ENCODE measurements at places on chromosomes 16 and 17.
A peak's percentile ranks its signal among the peaks of the same experiment; 100 is the strongest.

- no peak for DNase-seq
Measured at GRCh38 chr17:19388791-19389785, 2.1 kb upstream of the MFAP4 start.

DNA sequence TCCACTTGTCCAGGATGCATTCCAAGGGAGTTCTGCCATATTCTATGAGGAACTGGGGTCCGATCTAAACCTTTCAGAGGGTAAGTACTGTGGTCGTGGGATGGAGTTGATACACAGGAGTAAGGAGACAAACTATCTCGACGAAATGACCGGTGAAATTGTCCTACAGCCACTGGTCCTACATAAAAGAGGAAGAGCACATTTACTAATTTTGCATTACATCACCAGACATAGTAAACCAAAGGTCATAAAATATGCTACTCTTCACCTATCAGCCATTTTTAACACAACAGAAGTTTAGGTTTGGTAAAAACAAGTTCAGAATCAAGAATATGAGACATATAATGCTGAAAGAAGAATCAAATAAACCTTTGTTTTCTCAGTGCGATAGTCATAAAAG is 8.1 kb downstream of the HSF5 start:
- no peak for DNase-seq

DNA sequence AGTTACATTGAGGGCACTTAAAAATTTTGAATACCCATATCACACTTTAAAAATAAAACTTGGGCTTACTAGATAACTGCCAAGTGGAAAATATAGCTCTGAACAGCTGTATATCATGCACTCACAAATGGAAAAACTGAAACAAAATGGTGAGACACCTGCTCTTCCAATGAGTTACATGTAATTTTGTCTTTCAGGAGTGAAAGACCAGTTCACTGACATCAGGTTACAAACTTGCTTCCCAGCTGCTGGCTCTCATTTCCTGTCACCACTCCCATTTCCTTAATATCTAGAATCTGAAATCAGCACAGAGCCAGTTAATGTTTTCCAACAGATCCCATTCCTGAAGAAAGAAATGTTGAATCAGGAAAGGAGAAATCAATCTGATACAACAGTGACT is 10.8 kb downstream of the CSNK2A2 start:
- DNase-seq, result no peak

DNA sequence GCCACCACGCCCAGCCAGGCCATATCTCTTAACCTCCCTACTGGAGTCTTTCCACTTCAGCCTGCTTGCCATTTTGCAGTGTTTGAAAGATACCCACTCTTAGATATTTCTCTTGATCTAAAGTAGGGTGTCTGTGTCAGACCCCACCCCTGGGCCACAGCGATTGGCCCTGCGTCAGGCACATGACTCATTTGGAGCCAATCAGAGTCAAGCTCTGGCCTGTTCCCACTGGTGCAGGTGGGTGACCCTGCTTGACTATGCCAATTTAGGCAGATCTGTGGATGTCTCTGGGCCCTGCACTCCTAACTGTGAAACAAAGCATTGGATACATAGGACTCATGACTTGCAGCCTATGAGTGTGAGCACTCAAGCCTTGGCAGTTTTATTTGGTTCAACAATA is 27.6 kb downstream of the FOXL1 start:
- no peak for DNase-seq

DNA sequence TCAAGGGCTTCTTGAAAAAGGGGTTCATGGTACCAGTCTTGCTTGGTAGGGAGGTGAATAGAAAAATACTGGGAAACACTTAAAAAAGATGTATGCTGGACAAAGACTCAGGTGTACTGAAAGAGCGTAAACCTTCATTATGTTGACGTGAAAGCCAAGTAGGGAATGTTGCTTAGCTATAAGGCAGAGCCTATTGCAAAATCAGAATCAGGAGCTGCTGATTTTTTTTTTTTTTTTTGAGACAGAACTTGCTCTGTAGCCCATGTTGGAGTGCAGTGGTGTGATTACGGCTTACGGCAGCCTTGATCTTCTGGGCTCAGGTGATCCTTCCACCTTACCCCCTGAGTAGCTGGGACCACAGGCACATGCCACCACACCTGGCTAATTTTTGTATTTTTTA is 3.9 kb downstream of the TMEM94 start:
- DNase-seq, result no peak

DNA sequence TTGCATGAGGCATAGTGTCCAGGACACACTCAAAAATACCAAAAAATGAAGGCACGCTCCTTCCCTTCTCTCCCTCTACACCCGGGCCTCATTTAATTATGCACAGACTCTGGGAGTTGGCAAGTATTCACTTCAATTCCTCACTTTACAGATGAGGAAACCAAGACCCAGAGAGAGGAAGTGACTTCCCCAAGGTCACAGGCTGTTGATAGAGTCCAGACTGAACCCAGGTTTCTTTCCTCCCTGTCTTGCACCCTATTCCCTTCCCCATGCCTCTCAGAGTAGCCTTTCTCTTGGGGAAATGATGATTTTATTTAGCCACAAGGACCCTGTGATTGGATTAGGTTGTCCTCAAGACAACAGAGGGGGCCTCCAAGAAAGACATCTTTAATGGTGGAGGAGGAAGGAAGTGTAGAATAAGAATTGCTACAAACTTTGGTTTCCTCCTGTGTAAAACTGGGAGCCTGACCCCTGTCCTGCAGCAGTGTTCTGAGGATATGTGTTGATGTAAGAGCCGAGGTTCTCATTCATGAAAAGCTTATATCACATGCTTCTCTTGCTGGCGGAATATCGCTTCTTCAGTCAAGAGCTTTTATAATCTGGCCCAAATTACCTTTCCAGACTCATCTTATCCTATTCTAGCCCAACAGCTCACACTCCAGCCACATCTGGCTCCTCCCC is 48.8 kb upstream of the SIAH1 start:
- DNase-seq, result no peak

DNA sequence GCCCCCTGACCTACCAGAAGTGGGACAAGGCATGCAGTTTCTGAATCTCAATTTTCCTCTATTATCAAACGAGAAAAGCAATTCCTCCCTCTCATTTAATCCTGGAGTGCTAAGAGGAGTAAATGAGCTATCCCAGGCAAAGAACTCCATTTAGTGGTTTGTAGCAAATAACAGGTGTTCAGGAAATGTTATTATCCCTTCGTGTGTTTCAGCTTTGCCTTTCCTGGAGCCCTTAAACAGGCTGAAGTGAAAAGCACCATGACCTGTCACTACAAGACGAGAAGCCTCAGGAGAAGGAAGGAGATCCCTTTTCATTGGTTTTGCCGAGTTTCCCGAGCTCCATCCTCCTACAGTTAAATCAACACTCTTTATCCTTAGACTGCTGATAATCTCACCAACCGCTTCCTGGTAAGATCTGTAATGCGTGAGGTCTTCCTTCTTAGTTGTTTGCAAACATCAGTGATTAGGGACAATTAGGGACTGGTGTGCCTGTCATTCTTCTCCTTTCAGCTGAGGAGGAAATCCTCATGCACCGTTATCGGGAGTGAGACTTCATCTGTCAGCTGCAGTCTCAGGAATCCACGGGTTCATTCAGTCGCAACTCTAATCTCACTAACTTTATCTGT is 30.8 kb upstream of the MYOCD start:
- DNase-seq, result no peak

- DNase-seq, result no peak
Measured at GRCh38 chr17:77565166-77565565, 393.3 kb upstream of the TNRC6C start.

- DNase-seq, result no peak
Measured at GRCh38 chr16:56204816-56205215, 13.5 kb downstream of the GNAO1 start.

- peak; percentile 81 for DNase-seq
Measured at GRCh38 chr17:68600931-68601564, at the start of gene FAM20A. Gene FAM20A, minus strand, starts transcription at chr17:68601367. Its CDS starts 701 bp downstream, at chr17:68600666.

GRCh38 chr16:87724490-87725291 is 41.1 kb downstream of the KLHDC4 start:
- no peak for DNase-seq

GRCh38 chr17:16881239-16881924 is 90.5 kb downstream of the TNFRSF13B start:
- DNase-seq, result no peak

DNA sequence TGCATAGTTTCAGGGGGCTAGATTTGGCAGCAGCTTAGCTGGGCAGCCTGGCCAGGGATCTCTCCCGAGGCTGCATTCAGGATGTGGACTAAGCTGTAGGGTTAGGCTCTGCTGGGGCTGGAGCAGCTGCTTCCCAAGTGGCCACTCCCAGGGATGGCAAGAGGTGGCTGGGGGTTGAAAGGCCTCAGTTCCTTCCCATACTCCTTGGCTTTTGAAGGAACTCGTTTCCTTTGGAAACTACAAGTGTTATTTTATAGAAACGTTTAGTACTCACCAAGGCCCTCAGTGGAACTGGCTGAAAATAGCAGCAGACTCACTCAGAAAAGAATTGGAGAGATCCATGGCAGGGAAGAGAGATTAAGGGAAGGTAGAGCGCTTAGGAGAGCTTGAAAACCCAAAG is 76.4 kb downstream of the WWP2 start:
- DNase-seq, result no peak

GRCh38 chr16:27819881-27820610 is 243.5 kb downstream of the GSG1L start:
- no peak for DNase-seq

GRCh38 chr16:46929378-46930332 is 43.8 kb downstream of the DNAJA2 start:
- peak; percentile 70 for DNase-seq

GRCh38 chr17:15658296-15658695 is 25.8 kb downstream of the TRIM16 start:
- DNase-seq, result no peak

GRCh38 chr17:39209317-39210092 is 9.4 kb downstream of the RPL19 start:
- peak; percentile 74 for DNase-seq

DNA sequence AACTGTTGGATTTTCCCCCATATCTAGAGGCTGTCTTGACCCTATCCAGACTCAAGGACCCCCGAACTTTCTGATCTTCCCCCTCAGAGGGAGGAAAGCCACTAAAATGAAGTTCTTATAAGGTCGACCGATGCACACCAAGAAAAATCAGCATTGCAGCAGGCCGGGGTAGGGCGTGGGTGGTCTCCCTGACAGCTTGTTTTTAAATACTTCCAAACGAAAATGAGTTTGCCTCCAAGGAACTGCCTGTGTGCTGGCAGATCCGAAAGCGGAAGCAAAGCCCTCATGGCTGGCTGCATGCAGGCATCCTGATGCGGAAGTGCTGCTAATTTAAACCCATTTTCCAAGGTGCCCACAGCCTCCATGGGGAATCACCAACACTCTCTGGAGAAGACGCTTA is 374.3 kb upstream of the XYLT1 start:
- no peak for DNase-seq

DNA sequence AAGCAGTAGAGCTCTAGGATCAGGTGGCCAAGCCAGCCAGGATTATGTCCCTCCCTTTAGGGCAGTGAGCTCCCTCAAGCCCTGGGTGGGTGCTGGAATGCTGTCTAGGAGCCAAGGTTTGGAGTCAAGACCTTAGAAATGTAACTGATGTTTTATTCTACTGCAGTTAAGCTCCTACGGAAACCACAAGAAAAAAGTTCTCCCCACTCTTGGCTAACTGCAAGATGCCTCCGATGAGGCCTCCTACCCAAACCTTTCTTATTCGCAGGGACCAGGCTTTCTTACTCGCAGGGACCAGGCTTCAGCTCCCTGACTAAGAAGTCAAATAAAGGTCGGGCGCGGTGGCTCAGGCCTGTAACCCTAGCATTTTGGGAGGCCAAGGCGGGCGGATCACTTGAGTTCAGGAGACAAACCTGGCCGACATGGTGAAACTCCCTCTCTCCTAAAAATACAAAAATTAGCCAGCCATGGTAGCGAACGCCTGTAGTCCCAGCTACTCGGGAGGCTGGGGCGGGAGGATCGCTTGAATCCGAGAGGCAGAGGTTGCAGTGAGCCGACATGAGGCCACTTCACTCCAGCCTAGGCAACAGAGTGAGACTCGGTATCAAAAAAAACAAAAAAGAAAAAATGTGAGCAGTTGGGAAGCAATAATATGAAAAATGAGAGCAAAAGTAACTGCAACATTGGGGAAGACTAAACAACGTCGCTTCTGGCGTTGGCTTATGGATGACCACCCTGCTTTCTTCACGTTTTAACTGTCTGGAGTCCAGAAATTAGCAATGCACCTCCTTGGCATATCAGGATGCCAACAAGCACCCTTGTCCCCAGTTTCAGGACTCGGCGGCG is 31.7 kb upstream of the ARL4D start:
- no peak for DNase-seq

DNA sequence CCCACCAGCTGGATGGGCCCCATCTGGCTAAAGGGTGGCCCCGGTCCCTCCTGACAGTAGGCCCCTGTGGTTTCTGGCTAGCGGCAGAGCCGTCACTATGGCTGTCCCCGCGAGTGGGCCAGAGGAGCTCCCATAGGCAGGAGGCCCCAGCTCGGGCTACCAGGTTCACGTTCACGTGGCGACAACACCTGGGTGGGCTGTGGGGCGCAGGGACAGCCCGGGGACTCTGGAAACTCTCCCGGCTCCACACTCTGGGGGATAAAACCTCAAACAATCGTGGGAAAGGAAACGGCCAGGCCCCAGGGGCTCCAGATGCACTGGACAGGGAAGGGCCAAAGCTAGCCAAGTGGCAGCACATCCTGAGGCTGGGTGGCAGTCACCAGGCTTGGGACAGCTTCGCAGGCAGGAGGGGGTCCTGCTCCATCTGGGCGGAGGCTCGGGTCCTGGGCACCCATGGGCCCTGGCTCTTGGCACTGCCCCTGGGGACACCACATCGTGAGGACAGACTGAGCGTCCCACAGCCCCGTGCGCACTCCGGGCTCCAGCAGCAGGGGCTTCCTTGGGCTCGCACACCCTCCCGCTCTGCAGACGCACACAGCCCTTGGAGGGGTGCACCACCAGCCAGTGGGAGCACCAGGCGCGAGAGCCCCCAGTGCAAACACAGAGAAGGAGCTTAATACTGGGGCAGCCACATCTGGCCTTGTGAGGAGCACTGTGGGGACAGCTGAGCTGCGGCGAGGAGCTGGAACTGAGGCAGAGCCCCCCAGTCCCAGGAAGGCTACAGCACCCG is 4.4 kb downstream of the RNF166 start:
- no peak for DNase-seq

DNA sequence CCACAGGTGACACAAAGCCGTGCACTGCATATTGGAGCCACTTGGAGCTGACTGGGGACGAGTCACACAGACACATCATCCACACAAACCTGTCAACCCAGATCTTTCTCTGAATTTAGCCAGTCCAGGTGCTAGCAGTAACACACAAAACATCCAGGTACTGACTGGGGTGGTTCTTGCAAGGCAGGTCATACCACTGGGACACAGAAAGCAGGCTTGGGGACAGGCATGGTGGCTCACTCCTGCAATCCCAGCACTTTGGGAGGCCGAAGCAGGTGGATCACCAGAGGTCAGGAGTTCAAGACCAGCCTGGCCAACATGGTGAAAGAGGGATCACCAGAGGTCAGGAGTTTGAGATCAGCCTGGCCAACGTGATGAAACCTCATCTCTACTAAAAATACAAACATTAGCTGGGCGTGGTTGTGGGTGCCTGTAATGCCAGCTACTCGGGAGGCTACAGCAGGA is 14.9 kb downstream of the ENPP7 start:
- peak; percentile 53 for DNase-seq

GRCh38 chr16:57479205-57479975 is 6.9 kb downstream of the DOK4 start:
- DNase-seq, result no peak

GRCh38 chr16:30414159-30414558 is 6.8 kb downstream of the ZNF771 start:
- no peak for DNase-seq

GRCh38 chr16:75580-76501 is 2.2 kb upstream of the MPG start:
- peak; percentile 54 for DNase-seq

Measured in RPMI8226 (cell line).